ENCODE measurements at places on chromosomes 7 and 10.

DNA sequence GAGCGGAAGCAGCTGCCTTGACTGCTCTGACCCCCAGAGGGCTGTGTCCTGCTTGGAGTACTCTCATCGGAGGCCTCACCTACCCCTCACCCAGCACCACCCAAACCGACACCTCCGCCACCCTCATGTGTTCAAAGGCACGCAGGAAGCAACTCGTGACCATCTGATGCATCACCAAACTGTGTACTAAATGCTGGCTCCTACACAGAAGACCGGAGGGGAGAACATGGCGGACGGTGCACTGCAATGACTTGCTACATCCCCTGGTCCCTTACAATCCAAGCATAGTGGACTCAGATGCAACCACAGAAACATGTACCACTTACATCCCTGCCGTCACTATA, 3.4 kb downstream of the PDAP1 start:
- DNase-seq: no peak

DNA sequence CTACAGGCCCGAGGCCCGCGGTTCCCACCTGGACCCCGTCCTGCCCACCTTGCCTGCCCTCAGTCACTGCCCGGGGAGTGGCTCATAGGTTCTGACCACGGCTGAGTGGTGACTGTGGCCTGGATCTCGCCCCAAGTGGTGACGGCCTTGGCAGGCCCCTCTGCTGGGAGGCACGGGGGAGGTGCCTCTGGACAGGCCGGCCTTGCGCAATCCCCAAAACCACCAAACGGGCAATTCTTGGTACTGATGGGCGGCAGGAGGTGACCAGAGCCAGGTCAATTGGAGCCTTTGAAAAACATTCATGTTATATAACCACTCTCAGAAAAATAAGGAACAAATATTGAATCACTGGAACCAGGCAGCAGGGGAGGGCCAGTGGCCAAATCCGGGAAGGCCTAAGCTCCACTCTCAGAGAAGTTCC, 83.4 kb downstream of the PRKAG2 start:
- no peak for DNase-seq

DNA sequence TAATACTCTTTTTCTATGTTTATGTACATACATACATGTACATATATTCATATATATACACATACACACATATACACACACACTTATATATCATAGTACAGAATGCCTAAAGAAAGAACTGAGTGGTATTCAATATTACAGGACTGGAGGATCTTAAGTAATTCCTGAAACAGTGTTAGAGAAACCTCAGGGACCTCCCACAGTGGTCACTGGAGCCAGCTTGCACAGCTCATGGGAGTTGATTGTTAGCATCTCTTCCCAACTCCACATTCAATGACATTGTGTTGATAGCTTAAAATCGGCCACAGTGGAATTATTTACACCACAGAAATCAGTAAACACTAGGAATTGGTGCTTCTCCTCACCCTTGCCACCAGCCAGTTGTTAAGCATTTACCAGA, 6.0 kb downstream of the LRRC17 start:
- DNase-seq: no peak

GRCh38 chr10:28681291-28681763, 4.0 kb downstream of the BAMBI start:
- DNase-seq: no peak

DNA sequence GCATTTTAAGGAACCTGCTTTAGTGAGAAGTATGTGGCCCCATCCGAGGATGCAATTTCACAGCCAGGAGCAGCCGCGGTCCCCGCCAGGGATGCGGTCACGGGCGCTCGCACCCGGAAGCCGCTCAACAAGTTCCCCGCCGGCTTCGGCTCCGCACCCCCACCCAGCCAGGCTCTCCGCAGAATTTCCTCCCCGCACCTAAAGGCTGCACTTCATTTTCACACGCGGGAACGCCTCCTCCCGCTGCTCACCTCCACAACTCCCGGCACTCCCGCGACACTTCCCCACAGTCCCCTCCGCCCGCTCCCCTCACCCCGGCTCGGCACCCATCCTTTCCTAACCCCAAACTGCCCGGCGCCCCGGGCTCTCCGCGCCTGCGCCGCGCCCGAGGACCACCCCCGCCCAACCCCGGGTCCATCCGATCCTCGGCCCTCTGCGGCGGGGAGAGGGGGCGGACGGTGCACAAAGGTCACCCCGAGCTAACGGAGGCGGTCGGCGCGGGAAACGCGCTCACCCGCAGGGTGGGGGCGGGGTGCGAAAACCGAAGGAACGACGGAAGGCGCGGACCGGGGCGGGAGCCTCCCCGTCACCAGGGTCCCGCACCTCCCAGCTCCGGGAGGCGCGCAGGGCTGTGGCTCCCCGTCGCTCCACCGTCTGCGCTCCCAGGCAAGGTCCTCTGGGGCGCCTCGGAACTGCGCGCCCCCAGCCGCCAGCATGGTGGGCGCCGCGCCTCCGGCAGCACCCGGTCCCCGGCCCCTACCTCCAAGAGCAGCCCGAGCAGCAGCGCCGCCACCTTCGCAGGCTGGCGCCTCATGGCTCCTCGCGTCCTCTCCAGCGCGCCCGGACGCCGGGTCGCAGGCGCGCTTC, 558 bp downstream of the VOPP1 start:
- peak; percentile 69 for DNase-seq

DNA sequence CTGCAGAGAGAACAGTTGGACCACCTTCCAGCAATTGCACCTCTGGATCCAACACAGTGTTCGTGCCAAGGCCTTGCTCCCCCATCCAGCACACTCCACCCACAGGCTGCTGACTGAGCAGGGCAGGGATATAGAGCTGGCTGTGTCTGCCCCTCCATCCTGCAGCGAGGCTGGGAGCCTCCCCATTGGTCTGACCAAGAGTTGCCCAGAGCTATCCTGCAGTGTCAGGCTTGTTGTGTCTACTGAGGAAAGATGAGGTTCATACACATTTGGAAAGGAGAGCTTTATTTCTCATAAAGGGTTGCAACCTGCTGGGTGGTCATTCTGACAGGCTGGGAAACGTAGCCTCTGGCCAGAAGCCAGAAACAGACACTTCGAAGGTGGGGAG, 27.1 kb downstream of the PRF1 start:
- no peak for DNase-seq

DNA sequence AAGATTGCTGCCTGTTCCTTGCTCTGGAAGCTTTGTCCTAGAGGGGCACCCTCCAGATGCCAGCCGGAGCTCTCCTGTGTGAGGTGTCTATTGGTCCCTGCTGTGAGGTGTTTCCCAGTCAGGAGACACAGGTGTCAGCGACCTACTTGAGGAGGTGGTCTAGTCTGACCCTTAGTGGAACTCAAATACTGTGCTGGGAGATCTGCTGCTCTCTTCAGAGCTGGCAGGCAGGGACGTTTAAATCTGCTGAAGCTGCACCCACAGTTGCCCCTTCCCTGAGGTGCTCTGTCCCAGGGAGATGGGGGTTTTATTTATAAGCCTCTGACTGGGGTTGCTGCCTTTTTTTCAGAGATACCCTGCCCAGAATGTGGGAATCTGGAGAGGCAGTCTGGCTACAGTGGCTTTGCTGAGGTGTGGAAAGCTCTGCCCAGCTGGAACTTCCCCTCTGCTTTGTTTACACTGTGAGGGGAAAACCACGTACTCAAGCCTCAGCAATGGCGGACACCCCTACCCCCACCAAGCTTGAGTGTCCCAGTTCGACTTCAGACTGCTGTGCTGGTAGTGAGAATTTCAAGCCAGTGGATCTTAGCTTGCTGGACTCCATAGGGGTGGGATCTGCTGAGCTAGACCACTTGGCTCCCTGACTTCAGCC, 119.2 kb downstream of the PPP1R9A start:
- no peak for DNase-seq

GRCh38 chr7:28174442-28174841, 6.2 kb downstream of the JAZF1 start:
- no peak for DNase-seq

DNA sequence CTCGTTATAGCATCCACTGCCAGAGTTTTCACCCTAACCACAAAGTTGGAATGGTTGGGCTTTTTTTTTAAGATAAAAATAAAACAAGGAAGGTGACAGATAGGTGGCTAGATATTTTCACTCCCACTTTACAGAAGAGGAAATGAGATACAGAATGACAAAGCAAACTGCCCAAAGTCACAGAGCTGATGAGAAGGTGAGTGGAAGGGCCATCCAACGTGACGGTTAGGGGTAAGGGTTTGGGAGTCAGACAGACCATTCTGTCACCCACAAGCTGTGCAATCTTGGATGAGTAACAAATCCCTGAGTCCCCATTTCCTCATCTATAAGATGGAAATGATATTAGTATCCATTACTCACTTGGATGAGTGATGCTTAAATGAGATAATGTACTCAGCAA, 106.9 kb upstream of the PDLIM1 start:
- no peak for DNase-seq

DNA sequence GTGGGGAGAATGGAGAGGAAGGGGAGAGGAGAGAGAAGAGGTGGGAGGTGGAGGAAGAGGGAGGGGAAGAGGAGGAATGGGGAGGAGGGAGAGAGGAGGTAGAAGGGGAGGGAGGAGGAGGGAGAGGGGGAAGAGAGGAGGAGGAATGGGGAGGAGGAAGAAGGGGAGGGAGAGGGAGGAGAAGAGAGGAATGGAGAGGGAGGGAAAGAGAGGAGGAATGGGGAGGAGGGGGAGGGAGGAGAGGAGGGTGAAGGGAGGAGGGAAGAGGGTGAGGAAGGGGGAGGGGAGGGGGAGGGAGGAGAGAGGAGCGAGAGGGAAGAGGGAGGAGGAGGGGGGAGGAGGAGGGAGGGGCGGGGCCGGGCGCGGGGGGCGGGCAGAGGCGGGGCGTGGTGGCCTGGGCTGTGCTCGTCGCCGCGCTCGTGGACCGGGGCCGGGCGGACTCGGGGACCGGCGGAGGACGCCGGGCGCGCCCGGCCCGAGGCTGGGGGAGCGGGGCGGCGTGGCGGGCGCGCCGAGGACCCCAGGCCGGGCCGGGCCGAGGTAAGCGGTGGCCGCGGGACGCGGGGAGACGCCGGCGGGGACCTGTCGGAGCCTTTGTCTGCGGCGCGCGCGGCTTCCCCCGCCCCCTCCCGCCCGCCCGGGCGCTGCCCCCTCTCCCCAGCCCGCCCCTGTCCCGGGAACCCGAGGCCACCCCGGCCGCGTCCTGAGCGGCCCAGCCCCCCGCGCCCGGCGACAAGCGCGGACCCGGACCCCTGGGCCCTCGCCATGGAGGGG, at the start of gene SLC29A4:
Gene SLC29A4 (plus strand): TSS at position 401 of the 774 bp plus-strand sequence. CDS start 4,874 bp downstream, outside the sequence.
- DNase-seq: no peak

DNA sequence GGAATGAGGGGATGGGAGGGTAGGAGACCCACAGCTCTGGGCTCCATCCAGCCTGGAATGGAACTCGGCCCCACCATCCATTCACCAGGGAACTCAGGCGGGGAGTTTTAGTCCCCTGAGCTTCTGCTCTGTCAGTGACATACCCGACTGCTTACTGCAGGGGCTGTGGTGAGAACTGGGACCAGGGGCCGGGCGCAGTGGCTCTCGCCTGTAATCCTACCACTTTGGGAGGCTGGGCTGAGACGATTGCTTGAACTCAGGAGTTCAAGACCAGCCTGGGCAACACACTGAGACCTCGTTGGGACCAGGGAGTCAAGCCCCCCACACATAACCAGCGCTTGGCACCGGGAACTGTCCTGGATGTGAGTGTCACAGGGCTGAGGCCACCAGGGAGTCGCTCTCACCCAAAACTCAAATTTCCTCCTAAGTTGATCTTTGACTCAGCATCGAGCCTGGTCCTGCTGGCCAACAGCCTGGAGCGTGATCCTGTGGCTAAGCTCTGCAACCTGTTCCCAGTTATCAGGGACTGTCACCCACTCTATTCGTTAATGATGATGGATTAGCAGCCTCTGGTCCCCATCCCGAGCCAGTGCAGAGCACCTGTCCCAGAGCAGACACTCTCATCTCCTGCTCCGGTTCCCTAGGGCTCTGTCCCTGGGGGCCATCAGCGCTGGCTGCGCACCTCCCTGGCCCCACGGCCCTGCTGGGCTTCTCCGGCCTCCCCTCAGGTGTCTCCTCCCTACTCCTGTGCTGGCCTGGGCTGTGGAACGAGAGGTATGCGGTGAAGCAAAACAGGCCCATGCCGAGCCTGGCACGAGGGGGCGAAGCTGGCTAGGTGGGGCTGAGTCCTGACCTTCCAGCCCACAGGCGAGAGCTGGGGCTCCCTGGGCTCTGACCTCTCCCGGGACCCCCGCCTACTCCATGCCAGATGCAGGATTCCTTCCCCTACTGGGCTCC, 902 bp upstream of the CLDN15 start:
- DNase-seq: no peak

- no peak for DNase-seq
Measured at GRCh38 chr10:70908406-70909296, 20.3 kb upstream of the PCBD1 start.

DNA sequence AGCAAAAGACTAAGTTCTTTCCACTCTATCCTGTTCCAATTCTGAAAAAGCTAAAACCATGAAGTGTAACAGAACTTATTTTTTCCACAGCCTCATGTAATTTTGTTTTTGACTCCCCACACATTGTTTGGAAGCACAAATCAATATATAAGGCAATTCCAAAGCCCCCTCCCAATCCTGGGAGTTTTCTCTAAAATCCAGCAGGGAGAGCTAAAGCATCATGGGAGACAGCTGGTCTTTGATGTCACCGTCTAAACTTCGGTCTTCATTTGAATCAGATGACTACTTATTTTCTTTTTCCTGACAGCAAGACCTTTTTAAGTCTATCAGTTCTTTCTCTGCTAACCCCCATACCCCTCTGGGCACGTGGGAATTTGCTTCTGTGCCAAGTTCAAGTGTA, 33.3 kb upstream of the PON1 start:
- DNase-seq: no peak

DNA sequence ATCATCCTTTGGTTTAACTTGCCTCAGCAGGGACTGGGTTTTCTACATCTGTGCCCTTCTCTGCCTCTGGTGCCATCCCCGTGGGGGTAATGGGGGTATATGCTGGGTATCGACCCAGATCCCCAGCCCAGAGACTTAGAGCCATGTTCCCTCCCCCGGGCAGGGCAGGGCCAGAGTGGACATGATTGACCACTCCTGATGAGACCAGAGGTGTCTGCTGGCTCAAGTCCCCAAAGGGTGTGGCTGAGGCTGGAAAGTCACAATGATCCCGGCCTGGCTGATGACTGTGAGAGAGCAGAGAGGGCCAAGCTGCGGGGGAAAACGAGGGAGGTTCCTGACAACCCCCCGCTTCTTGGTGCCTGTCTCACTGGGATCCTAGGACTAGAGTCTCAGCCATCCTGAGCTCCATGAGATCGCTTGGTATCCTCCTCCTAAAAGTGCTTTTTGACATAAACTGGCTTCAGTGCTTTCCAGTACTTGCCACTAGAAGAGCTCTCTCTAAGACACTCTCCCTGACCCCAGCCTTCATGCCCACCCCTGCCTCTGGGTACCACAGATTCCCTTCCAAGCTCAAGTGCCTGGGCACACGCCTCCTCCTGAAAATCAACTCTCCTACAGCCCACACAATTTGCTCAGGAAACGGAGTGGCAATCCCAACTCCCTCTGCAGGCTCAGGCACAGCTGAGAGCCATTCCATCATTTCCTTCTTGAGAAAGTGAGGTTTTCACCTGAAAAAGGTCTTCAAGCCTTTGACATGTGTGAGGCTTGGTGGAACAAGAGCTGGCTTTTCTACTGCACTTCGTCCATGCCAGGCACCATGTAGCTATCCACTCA, 33.9 kb downstream of the DRGX start:
- no peak for DNase-seq

DNA sequence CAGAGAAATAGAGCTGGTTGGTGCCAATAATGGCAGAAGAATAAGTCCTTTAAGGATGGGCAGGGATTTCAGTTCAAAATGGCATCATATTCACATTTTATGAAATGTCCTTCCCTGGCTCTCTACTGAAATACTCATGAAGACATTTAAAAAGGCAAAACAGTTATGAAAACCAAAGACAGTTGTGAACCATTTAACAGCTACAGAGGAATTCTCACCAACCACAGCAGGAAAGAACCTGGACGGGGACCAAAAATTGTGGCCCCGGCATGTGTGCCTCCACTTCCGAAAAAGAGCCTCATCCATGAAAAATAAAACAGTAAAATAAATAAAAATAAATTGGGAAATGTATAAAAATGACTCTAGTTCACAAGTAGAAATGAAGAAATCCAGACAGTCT, 539.5 kb downstream of the SUGCT start:
- DNase-seq: no peak
